Head of caudate nucleus (tissue), 42 donors: ENCODE measurements at places on chromosomes 16 and 17.

DNA sequence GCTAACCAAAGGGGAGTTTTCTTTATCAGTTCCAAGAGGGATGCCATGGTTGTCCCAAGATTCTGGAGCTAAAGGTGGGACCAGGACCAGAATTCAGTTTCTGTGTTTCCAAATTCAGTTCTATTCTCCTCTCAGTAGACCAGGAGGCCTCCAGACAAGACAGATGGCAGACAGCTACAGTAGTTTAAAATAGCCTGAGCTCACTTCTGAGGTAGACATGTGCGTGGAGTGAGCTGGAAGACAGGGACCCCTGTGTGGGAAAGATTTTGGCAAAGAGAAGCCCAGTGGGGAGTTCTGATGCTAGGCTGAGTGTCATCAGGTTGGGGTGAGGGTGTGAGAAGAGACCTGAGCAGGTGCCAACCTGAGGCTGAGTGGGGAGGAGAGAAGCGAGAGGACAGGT is 95.4 kb downstream of the PRKCB start:
- no peak for DNase-seq

GRCh38 chr16:20613481-20614185 is 37.5 kb upstream of the ACSM2B start:
- no peak for DNase-seq

DNA sequence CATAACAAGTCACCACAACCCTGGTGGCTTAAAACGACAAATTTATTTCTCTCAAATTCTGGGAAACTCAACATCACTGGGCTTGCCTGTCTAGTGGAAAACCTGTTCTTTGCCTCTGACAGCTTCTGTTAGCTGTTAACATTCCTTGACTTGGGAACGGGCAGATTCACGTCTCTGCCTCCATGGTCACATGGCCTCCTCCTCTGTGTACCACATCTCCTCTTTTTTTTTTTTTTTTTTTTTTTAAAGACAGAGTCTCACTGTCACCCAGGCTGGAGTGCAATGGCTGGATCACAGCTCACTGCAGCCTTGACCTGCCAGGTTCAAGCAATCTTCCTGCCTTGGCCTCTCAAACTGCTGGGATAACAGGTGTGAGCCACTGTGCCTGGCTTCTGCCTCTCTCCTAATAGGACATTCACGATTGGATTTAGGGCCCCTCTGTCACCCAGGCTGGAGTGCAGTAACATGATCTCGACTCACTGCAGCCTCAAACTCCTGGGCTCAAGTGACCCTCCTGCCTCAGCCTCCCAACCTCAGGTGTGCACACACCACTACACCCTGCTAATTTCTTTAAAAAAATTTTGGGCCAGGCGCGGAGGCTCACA is 11.7 kb upstream of the LLGL1 start:
- DNase-seq = peak; percentile 45

GRCh38 chr16:53502331-53503269 is at the start of gene AKTIP:
Gene AKTIP (minus strand): TSS chr16:53503209. CDS start chr16:53500259, 2,950 bp downstream.
- DNase-seq = peak; percentile 21

DNA sequence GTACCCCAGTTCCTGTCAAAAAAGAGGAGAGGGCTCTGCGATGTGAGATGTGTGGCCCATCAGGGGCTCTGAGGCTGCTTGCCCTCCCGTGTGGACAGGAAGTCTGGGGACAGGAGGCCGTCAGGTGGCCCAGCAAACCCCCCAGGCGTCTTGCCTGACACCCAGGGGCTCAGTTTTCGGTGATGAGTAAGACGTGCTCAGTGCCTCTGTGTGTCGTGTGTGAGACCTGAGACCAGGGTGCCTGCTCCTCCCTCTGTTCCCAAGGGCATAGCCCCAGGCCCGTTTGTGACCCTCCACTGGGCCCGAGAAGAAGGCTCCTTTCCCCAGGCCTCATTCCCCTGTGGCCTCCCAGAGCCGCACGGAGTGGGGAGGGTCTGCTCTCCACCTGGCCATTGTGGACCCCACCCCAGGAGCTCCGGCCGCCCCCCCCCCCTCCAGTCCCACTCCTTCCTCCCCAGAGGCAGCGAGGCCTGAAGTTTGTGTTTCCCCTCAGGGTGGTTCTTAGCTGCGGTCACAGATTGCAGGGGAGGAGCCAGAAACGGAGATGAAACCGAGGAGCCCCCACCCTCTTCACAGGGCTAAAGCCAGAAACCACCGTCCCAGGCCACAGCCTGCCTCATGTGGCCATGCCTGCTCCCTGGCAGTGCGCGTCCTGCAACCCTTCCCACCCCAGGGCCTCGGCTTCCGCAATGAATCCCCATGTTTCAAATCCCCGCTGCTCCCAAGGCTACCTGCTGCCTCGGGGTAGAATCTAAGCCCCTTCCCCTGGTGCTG is 4.9 kb upstream of the ACTG1 start:
- no peak for DNase-seq

GRCh38 chr16:16940351-16940750 is 530.4 kb downstream of the XYLT1 start:
- no peak for DNase-seq

- DNase-seq = peak; percentile 86
Measured at GRCh38 chr17:4899341-4900230, at the start of gene C17orf107. Gene C17orf107 (plus strand): TSS chr17:4899536. CDS start chr17:4899763, 227 bp downstream.

DNA sequence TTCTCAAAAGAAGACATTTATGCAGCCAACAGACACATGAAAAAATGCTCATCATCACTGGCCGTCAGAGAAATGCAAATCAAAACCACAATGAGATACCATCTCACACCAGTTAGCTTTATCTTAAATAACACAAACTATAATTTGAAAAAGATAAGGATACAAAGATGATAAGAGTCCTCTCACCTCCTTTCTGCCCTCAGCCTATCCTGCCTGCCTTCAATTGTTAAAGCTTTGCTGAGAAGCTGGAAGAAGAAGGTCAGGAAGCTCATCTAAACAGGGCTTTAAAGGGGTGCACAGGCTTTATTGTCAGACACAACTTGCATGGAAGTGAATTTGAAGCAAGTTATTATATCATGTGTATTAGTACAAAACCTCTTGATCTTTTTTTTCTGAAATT is 676.3 kb upstream of the GOT2 start:
- DNase-seq = no peak

GRCh38 chr16:50924759-50925545 is 183.1 kb downstream of the CYLD start:
- DNase-seq = no peak

GRCh38 chr17:44781551-44782325 is 22.9 kb downstream of the ADAM11 start:
- no peak for DNase-seq

DNA sequence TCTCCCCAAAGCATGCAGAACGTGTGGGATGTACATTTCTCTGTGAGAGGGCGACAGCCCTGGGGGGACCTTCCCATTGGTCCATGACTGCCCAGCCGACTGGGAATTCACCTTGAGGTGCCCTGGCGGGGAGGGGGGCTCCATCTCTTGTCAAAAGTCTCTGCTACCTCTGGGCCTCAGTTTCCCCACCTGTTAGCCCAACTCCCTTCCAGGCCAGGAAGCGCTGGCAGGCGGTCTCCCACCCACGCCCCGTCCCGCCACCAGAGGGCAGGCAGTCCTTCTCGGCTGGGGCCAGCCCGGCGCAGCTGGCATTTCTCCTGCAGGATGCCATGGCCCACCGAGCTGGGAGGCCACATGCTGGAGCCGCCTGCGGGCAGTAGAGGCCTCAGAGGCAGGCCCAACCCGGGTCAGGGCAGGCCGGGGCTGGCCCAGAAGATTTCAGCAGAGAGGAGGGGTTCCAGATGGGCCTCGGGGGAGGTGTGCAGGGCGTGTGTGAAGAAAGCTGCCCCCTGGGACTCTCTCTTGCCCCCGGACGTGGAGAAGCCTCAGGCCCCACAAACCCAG is 16.6 kb downstream of the CD7 start:
- DNase-seq = peak; percentile 53

DNA sequence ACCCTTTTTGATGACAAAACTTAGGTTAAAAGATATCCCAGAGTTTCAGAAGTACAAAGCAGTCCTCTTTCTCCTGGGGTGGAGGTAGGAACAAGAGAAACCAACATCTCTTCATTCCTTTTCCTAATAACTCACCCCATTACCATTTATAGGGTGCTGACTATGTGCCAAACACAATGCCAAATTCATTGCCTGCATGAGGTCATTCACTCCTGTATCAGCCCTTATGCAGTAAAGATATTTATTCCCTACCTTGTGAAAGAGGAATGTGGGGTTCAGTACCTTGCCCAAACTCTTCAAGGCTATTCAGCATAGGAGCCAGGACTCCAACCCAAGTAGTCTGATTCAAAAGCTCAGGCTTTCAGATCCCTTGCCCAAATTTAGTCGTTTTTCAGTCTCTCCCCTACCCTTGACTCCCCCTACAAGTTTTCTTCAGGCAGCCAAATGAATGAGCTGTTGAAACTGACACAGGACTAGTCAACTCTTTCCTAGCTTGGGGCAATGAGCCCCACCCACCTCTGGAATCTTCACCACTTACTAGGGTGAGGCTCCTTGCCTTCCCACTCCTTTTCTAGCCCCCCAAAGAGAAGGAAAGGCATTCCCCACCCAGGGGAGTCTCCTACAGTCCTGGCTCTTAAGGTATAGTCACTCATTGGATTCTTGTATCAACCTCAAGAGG is 5.9 kb downstream of the KRT14 start:
- no peak for DNase-seq

- no peak for DNase-seq
Measured at GRCh38 chr17:54992797-54993639, 24.5 kb downstream of the STXBP4 start.

GRCh38 chr16:80964351-80964750 is 42.3 kb downstream of the CMC2 start:
- DNase-seq = no peak

DNA sequence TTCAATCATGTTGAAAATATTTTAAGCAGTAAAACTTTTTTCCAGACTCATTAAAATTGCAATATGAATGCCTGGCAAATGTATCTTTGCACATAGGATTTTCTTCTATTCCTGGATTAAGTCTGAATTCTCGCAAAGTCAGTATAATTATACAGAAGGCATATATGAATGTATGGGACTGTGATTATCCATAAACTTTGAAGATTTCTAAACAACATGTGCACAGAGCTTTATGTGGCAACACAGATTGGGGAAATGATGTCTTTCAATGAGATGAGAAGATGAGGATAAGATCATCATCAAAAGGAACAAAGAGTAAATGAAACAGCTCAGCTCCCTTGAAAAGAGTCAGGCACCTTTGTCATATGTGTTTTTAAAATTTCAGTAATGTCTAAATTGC is 635.3 kb downstream of the CDH11 start:
- DNase-seq = no peak
